ENCODE measurements at places on chromosomes 12 and 14.

DNA sequence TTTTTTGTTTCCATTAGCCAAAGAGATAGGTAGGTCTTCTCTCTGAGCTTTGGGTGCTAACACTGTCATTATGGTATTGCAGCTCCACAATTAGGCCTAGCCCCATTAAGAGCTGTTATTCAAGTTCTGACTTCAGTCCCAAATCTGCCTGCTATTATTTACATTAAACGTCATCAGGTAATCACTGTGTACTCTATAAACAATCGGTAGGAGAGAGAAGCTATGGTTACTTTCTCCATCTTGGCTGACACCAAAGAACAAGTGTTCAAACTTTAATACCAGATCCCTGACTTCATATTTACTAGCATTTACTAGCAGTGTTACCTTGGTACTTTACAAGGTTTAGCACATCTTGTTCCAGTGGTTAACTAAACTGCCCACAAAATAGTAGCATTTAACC, 305.1 kb upstream of the GARIN2 start:
- DNase-seq, result no peak

- DNase-seq, result no peak
Measured at GRCh38 chr12:118064608-118065007, 3.6 kb upstream of the WSB2 start.

DNA sequence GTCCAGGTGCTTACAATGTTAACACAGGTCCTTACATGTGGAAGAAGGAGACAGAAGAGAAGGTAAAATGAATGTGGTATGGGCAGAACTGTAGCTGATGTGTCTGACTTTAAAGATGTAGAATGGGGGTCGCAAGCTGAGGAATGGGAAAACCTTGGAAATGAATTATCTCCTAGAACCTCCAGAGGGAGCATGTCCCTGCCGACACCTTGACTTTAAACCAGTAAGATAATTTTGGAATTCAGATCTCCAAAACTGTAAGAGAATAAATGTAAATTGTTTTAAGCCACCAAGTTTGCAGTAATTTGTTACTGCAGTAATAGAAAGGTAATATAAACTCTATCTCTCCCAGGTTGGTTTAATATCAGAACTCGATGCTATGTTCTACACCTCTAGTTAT, 80.1 kb upstream of the ALG10 start:
- DNase-seq, result no peak

DNA sequence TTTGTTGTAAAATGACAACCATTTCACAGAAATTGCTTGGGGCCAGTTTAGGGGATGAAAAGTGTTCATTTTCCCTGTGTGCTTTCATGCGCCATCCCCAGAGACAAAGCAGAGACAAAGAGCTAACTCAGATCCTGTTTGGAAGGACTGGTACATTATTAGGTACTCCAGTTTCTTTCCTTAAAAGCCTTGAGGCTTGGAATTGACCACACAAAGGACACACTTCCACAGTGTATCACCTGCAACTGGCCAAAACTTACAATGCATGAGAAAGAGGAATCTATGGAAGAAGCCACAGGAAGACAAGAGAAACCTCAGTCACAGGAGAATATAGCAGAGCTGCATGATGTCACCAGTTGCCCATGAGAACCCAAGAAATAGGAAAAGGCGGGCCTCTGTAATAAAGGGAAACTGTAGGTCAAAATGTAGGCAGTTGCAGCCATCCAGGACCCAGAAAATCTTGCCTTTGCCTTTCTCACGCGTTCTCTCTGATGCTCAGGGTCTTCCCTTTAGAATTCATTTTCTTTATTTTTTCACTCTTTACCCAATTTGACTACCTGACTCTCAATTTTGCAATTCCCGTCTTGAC, 339.0 kb downstream of the RMST start:
- DNase-seq, result no peak

GRCh38 chr12:61232040-61232439, 1028.2 kb upstream of the USP15 start:
- no peak for DNase-seq

DNA sequence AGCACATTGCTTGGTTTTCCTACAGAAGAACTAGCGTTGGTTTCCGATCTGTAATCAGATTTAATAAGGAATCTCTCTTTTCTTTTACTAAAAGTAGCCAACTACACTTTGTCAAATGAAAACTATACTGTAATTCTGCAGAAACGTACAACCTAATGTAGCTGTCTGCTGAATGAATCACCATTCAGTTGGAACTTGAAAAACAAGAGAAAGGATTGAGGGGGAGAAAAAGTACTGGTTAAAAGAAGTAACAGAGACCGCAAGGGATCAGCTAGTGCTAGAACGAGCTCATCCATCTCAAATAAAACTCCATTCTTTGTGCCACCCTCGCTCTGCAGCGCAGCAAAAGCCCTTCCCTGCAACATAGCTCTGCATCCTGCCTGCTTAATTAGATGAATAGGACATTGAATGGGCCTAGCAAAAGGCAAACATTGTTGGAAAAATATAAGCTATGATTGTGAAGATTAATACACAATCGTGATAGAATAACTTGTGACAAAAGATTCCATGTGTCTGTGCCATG, 2.6 kb downstream of the GARIN2 start:
- no peak for DNase-seq

GRCh38 chr12:25677232-25677937, 124.3 kb upstream of the LMNTD1 start:
- DNase-seq, result no peak

- no peak for DNase-seq
Measured at GRCh38 chr12:120062976-120063579, 53.5 kb downstream of the RAB35 start.

- no peak for DNase-seq
Measured at GRCh38 chr12:19409376-19409775, 29.9 kb upstream of the AEBP2 start.

DNA sequence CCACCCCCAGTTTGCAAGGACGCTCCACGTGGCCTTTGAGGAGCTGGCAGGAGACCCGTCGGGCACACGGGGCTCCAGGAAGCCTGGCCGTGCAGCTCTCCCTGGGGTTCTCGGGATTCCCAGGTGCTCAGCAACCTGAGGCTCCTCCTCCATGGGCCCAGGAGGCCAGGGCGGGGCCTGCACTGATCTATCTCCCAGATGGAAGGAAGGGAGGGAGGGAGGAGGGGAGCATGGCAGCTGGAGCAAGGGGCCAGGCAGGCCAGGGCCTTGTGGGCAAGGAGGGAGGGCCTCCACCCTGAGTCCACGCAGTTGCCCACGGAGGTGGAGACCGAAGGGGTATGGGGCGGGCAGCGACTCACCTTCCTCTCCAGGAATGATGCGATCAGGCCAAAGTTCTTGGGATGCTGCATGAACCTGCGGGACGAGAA, 127.3 kb downstream of the RFLNA start:
- no peak for DNase-seq

DNA sequence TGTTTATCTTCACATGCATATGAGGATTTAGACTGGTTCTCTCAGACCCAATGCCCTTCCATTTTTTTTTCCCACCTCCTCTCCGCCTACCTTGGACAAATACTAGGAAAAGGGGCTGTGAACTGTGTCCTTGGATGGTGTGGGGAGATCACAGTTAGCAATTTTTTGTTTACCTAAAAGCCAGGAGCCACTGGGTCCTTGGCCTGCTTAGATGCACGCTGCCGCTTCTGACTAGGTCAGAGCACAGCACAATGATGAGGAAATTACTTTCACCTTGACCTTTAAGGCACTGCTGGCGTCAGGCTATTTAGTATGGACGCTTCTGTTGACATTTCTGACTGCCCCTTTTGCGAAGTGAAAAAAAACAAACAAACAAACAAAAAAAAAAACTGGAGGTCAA, 1.9 kb downstream of the CCDC38 start:
- DNase-seq, result no peak

GRCh38 chr12:95473231-95473883, 595 bp upstream of the METAP2 start:
- no peak for DNase-seq

DNA sequence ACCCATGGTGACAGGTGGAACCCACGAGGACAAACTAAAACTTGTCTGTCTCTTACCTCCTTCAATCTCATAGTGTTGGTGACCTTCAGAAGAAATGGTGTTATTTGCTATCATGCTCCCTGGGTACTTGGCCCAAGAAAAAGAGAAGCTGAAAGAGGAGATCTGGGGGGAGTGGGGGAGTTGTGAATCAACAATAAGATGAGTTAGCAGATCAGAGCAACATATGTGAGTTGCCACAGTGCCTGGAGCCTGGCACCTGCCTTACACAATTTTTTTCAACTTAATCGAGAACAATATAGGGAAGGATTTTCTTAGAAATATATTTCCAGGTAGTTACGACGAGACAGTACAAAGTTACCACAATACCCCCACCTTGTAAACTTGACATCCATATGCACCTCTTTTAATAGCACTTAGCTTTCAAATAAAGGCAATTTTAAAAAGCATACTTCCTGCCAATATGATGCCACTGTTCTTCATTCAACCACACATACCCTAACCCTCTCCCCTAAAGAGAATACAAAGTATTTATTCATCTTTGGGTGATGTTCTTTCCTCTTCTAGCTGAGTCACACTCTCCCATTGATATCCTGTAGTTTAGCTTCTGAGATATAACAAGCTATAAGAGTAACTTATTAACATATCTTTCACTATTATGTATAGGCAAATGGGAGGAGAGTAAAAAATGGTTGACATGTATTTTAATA, 424.1 kb upstream of the OR4E1 start:
- no peak for DNase-seq

GRCh38 chr14:100237735-100238418, 1.1 kb upstream of the YY1 start:
- DNase-seq, result no peak

DNA sequence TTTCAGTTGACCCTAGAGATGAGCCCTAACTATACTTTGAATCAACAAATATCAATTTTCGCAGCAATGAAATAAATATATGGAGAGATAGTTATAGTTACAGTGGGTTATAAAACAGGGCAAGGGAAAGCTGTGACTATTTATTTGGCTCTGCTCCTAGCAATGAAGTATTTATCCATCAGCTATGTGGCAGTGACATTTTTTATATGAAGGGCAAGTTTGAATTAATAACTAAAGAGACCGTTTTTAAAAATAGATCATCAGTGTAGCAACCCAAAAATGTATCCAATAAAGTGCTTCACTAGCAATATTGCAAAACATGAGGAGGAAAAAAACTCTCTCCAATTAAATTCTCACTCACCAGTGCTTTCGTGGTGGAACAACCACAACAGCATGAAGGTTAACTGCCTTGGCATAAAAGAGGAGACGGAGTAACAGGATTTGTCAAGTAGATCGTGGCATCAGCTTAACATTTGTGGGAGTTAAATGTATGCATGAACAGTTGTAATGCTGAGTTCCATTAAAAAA, 58.1 kb upstream of the NUDT4 start:
- DNase-seq, result no peak

DNA sequence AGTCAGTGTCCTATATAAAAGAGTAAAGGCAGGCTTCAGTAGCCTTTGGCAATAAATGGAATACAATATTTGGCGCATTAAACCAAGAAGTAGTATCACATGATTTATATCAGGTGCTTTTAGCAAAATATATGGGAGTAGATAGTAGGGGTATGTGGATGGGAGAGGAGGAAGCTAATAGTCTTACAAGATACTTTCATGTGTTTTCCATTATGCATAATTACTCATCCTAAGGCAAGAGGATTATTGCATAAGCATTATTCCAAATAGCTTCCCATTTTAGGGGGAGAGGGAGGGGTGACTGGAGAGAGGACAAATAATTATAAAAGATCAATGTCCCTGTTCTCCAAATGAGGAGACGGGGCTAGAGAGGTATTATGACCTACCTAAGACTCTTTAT, 104.3 kb downstream of the DUSP6 start:
- DNase-seq, result no peak

- DNase-seq, result no peak
Measured at GRCh38 chr14:33848706-33849454, 102.0 kb downstream of the EGLN3 start.

GRCh38 chr12:12840580-12840899, 27.4 kb downstream of the DDX47 start:
- no peak for DNase-seq

GRCh38 chr12:2891240-2892053, 756 bp downstream of the TULP3 start:
- DNase-seq, result no peak

DNA sequence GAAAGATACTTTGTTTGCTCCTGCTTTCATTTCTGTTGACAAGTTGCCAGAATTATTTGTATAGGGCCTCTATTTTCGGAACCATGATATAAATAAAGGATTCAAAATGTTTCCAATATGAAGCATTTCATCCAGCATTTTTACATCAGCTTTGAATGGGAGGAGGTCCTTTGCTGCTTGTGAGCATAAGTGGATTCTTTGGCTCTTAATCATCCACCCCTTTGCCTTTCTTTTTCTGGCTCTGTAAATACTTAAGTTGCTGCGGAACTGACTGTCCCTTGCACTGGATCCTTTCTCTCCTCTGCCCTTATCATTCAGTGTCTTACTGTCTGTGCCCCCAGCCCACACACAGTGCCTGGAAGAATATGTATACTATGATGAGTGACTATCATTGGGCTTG, 357.3 kb upstream of the RGS6 start:
- DNase-seq, result no peak

GRCh38 chr12:46459861-46460545, 87.4 kb upstream of the SLC38A2 start:
- no peak for DNase-seq

GRCh38 chr12:3092764-3093163, 15.6 kb downstream of the TSPAN9 start:
- no peak for DNase-seq

DNA sequence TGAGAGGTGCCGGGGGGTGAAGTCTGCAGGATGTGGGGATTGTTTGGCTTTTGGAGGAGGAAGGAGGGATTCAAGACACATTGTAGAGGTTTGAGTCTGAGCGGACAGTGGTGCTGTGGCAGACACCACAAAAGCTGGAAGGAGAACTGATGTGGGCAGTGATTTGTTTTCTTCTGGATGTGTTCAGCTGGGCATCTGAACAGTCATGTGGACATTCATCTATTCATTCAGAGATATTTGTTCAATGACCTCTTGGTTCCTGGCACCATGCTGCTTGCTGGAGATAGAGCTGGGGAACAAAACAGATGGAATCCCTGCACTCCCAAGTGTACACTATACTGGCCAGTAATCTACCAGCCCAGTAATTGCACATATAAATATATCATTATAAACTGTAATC, 64.0 kb downstream of the PTPN11 start:
- DNase-seq, result no peak

GRCh38 chr12:14921218-14921617, 17.1 kb downstream of the ERP27 start:
- no peak for DNase-seq

GRCh38 chr14:75380656-75381055, 47.2 kb upstream of the JDP2 start:
- no peak for DNase-seq

- no peak for DNase-seq
Measured at GRCh38 chr12:14930299-14930698, 8.0 kb downstream of the ERP27 start.

- no peak for DNase-seq
Measured at GRCh38 chr12:128815779-128816642, 7.7 kb downstream of the SLC15A4 start.

DNA sequence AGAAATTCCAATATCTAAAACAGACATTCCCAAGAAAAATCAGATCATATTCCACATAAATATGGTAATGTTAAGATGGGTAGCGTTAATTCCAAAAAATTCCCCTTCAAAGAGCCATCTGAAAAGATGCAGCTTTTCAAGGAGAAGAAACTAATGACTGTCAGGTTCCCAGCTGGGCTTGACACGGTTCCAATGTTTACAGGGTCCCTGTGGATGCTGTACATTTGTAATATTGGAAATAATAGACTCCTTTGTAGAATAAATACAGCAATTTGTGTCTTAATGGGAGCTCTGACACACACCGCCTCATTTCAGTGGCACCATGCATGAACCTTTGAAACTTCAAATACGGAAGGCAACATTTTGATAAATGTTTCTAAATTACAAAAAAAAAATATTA, 140.6 kb downstream of the ITPR2 start:
- DNase-seq, result no peak

- DNase-seq, result no peak
Measured at GRCh38 chr14:67515386-67516079, 17.6 kb upstream of the PLEKHH1 start.

All from stimulated activated CD4-positive, alpha-beta T cell treated with anti-CD3 and anti-CD28 coated beads, TNF-alpha, amount 100 ng/mL, for 1 hour (primary cell).